ENCODE measurements at places on chromosomes 16 and 17.

DNA sequence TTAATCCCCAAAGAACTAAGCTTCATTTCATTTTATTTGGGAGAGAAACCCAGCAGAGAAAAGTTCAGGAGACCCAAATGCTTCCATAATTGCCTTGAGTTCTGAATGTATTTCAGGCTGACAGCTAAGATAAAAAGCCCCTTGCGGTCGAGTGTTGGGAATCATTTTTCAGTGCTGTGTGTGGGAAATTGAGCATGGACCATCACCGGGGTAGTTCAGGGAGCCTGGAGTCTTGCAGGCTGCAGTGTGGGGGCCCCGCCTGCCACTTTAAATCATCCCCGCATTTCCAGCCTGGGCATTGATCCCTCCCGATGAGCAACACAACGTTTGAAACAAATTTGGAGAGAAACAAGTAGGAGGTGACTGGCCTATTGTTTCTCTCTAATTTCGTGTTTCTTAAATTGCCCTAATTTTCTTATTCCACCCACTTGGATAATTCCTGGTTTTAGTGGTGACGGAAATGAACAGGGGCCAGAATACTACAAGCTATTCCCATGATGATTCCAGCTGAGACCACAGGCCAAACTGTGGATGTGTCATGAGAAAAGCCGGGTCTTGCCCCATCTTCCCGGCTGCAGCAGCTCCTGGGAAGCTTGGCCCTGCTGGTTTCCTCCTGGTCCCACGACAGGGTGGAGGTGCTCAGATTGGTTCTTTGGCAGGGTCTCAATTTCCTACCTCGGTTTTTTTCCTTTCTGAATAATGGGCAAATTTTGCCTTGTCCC lies 75.1 kb downstream of the FOXL1 start:
- H3K4me3 ChIP-seq: no peak overlapping the region
- H3K36me3 ChIP-seq: no peaks in the 10 kb centered on the region
- H3K27me3 ChIP-seq: no peaks in the 10 kb centered on the region
- H3K27ac ChIP-seq: no peak overlapping the region
- H3K4me1 ChIP-seq: no peaks in the 10 kb centered on the region
- no peak for DNase-seq

DNA sequence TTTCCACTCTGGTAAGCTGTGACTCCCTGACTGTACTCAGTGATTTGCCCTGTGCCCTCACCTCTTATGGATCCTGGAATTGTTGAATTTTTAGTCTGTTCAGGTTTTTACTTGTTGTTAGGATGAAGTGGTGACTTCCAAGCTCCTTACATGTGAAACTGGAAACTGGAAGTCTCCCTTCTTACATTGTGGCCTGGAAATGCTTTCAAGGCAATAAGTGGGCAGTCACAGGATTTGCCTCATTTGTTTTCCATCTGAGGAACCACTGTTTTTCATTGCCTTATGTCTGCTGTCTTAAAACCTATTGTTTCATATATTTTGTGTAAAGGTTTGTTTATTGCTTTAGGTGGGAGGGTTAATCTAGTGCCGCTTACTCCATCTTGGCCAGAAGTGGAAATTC lies 155.8 kb downstream of the CYB561 start:
- H3K27ac ChIP-seq: no peak overlapping the region
- no peaks in the 10 kb centered on the region for H3K4me1 ChIP-seq
- DNase-seq: no peak
- H3K4me3 ChIP-seq: no peak overlapping the region

- no peaks in the 10 kb centered on the region for H3K36me3 ChIP-seq
- peaks cover 9% of the 10 kb centered on the region for H3K27me3 ChIP-seq
- H3K27ac ChIP-seq: no peak overlapping the region
- DNase-seq: no peak
- peaks cover 2% of the 10 kb centered on the region for H3K4me1 ChIP-seq
Measured at GRCh38 chr16:85448557-85449190, 164.4 kb upstream of the GSE1 start.

DNA sequence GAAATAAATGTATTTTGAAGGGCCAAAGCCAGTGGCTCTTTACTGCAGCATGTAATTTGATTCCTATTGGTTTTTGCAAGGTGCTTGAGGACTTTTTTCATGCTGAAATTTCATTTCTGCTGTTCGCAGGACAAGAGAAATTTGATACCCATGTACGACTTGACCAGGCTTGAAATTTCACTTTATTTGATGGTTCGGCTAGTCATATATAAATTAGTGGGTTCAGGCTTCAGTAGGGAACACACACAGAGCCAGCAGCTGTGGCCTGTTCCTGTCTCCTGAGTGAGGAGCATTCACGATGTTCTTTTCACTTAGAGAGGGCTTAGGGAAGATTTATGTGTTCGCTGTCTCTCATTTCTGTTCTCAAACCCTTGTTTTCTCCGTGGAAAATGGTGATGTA lies 258.4 kb upstream of the CACNG5 start:
- DNase-seq: no peak
- no peak overlapping the region for H3K27ac ChIP-seq
- peaks cover 20% of the 10 kb centered on the region for H3K36me3 ChIP-seq
- H3K4me1 ChIP-seq: peaks cover 7% of the 10 kb centered on the region
- no peaks in the 10 kb centered on the region for H3K27me3 ChIP-seq
- no peak overlapping the region for H3K4me3 ChIP-seq

DNA sequence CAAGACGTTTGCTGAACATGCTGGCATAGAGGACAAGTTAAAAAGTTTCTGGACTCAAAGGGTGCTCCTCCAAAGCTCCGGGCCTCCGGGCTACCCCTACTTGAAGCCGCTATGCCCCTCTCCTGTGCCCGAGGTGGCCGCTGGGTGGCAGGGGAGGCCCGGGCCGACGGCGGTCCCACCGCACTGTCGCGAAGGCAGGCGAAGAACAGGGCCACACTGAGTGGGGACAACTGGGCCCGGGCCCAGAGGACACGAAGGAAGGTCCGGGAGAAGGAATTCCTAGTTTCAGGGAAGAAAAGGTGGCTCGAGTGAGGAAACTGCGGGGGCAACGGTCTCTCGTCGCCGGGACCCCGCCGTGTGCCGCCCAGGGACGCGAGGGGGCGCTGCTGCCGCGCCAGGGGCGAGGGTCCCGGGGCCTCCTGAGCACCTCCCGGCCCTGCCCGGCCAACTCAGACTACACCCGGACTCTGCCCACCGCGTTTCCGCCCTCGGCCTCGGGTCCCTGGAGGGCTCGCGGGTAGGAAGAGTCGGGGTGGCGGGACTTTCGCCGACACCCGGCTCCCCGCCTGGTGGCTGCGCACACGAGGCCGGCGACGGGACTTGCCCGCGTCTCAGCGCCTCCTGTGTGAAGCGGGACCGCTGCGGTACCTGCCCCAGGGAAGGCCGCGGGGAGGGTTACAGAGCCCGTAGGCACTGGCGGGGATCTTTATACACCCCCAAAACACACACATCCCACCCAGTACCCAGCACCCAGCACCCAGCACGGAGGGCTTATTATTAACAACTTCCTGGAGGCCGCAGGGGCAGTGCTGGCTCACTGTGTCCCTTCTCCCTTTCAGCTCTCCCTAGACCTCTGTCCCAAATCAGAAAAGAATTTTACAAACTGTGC lies 772 bp upstream of the CHCT1 start:
- peak overlapping the region; percentile 80 for H3K27ac ChIP-seq
- peaks cover 4% of the 10 kb centered on the region for H3K27me3 ChIP-seq
- peaks cover 4% of the 10 kb centered on the region for H3K4me1 ChIP-seq
- peak; percentile 65 for DNase-seq

GRCh38 chr16:46737621-46738214 lies 10.4 kb downstream of the MYLK3 start:
- no peaks in the 10 kb centered on the region for H3K4me1 ChIP-seq
- DNase-seq: no peak
- H3K36me3 ChIP-seq: no peaks in the 10 kb centered on the region
- H3K27me3 ChIP-seq: no peaks in the 10 kb centered on the region
- no peak overlapping the region for H3K27ac ChIP-seq

DNA sequence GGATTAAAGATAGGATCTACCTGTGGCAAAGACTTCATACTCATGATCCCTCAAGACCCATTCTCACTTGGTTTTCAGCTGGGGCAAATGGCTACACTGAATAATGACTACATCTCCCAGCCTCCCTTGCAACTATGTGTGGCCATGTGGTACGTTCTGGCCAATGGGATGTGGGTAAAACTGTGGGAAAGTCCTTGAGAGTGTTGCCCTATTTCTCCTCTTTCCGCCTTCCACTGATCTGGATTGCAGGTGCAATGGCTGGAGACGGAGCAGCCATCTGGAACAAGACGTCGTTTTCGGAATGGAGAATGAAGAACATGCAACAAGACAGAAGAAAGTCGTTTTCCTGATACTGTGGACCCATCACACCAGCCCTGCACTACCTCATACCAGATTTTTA lies 48.5 kb downstream of the HAPSTR1 start:
- H3K36me3 ChIP-seq: peaks cover 2% of the 10 kb centered on the region
- DNase-seq: no peak
- H3K4me3 ChIP-seq: no peak overlapping the region
- H3K4me1 ChIP-seq: peaks cover 19% of the 10 kb centered on the region
- peaks cover 8% of the 10 kb centered on the region for H3K27me3 ChIP-seq

DNA sequence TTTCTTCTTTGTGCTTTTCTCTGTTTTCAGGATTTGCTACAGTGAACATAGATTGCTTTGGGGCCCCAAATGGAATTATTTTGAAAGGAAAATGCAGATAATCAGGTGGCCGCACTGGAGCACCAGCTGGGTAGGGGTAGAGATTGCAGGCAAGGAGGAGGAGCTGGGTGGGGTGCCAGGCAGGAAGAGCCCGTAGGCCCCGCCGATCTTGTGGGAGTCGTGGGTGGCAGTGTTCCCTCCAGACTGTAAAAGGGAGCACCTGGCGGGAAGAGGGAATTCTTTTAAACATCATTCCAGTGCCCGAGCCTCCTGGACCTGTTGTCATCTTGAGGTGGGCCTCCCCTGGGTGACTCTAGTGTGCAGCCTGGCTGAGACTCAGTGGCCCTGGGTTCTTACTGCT lies 1.2 kb downstream of the STH start:
- H3K27ac ChIP-seq: no peak overlapping the region
- no peak for DNase-seq
- H3K36me3 ChIP-seq: no peaks in the 10 kb centered on the region
- H3K4me1 ChIP-seq: peaks cover 5% of the 10 kb centered on the region
- no peak overlapping the region for H3K4me3 ChIP-seq

DNA sequence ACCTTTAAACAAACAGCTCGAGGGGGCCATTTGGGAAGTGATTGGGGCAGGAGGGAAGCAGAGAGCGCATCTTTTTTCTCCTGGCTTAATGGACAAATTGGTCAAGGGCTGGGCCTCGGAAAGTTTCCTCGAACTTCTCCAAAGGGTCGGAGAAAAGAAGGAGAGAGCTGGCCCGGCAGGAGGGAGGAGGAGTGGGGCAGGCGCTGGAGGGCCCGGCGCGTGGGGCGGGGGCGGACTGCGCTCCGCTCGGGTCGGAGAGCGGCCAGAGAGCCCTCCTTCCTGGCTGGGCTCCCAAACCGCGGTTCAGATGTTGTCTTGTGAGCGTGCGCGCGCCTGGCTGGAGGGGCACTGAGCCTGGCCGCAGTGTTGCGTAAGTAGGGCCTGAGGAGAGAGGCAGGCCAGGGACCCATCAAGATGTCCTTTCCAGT lies 1.2 kb downstream of the MMP2 start:
- H3K36me3 ChIP-seq: no peaks in the 10 kb centered on the region
- H3K4me3 ChIP-seq: no peak overlapping the region
- H3K4me1 ChIP-seq: peaks cover 10% of the 10 kb centered on the region
- no peak for DNase-seq

DNA sequence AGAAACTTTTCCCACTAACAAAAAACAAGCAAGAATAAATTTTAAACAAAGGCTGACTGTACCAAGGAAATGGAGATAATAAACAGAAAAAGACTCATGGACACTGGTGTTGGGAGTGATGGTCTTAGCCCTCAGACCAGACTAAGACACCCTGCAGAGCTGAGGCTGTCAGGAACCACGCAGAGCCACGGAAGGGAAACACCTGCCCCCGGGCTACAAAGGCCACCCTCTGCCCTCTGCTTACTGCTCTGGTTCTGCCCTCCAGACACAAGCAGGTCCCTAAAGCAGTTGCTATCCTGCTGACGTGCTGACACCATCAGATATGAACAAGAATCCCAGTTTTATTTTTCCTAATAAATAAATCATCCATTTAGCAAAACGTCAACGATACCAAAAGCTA lies 80.0 kb downstream of the ANKRD11 start:
- H3K27me3 ChIP-seq: no peaks in the 10 kb centered on the region
- no peak for DNase-seq
- H3K4me1 ChIP-seq: peaks cover 59% of the 10 kb centered on the region
- H3K36me3 ChIP-seq: peaks cover 9% of the 10 kb centered on the region
- H3K4me3 ChIP-seq: peak overlapping the region; percentile 15

DNA sequence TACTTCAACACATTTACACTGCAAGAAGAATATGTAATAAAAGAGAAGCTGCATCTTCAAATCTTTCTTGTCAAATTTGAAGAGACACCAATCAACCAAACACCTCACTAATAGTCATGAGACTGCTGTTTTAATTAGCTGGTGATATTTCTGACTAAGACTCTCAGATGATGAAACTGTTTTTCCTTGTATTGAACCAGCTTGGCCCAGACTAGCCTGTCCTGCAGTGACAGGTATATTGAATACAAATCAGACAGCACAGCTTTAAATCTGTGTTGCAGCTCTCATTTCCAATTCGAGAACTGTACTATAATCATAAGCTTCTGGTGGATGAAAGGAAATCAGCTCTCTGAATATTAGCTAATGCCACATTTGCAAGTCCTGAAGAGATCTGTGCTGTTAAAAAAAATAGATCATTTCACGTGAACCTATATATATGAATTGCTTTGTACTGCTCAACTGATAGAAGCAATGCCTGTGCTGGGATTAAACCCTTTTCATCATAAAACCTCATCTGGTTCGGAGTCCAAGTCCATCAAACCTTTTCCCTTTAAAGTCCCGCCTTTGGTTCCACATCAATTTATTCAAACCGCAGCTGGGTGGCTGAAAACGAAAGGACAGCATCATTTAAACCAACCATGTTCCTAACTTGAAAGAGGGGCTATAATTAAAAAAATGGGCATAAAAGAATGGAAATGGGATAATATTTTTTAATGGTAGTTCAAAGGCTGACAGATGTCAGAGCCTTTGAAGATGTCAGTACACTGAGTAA lies 306.2 kb downstream of the CEP112 start:
- no peak overlapping the region for H3K27ac ChIP-seq
- H3K36me3 ChIP-seq: no peaks in the 10 kb centered on the region
- no peaks in the 10 kb centered on the region for H3K4me1 ChIP-seq
- H3K4me3 ChIP-seq: no peak overlapping the region
- no peaks in the 10 kb centered on the region for H3K27me3 ChIP-seq

- H3K27me3 ChIP-seq: peaks cover 5% of the 10 kb centered on the region
- no peak overlapping the region for H3K4me3 ChIP-seq
- H3K27ac ChIP-seq: no peak overlapping the region
- H3K4me1 ChIP-seq: peaks cover 4% of the 10 kb centered on the region
Measured at GRCh38 chr17:69088643-69089200, 28.0 kb upstream of the ABCA9 start.

- H3K27ac ChIP-seq: no peak overlapping the region
- DNase-seq: no peak
- no peaks in the 10 kb centered on the region for H3K36me3 ChIP-seq
- no peak overlapping the region for H3K4me3 ChIP-seq
- H3K4me1 ChIP-seq: no peaks in the 10 kb centered on the region
- no peaks in the 10 kb centered on the region for H3K27me3 ChIP-seq
Measured at GRCh38 chr17:4600563-4600962, 16.2 kb downstream of the SMTNL2 start.

- DNase-seq: no peak
- no peak overlapping the region for H3K27ac ChIP-seq
- no peaks in the 10 kb centered on the region for H3K27me3 ChIP-seq
- H3K36me3 ChIP-seq: peaks cover 3% of the 10 kb centered on the region
Measured at GRCh38 chr16:12553191-12553590, 250.5 kb downstream of the CPPED1 start.
